IMR-90 (cell line): ENCODE measurements at places on chromosomes 1 and 21. TPM values are rescaled to one million over a fixed set of nuclear protein-coding genes. Genes with fewer than 3 reads are reported as not detected.
A peak's percentile ranks its signal among the peaks of the same experiment; 100 is the strongest.

The FAM177B gene
- total RNA-seq = not detected in 2 replicates

The TM2D1 gene
- total RNA-seq = 14.3 and 21.4 TPM in 2 replicates

DNA sequence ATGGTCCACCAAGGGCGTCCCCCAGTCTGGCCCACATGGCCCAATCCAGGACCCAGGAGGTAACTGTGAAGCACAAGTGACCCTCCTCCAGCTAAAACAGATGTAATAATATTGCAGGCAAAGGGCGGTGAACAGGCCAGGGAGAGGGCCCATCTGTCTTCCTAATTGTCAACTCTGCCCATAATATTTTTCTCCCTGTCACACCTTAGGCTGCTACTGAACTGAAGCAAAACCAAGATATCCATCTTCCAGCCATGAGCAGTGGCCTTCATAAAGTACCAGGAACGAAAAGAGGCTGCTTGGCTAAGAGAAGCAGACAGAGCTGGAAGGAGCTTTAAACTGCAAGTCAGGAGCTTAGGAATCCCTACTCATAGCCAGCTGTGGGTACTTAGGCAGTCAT is 3.1 kb downstream of the KANK4 start:
- H3K4me1 ChIP-seq = no peaks in the 10 kb centered on the region
- H3K4me3 ChIP-seq = no peak overlapping the region
- no peak overlapping the region for H3K27ac ChIP-seq
- no peak for DNase-seq
- H3K36me3 ChIP-seq = no peaks in the 10 kb centered on the region

The TSPAN1 gene
- 0.18 TPM in 1 of 2 replicates, not detected in the other for total RNA-seq

DNA sequence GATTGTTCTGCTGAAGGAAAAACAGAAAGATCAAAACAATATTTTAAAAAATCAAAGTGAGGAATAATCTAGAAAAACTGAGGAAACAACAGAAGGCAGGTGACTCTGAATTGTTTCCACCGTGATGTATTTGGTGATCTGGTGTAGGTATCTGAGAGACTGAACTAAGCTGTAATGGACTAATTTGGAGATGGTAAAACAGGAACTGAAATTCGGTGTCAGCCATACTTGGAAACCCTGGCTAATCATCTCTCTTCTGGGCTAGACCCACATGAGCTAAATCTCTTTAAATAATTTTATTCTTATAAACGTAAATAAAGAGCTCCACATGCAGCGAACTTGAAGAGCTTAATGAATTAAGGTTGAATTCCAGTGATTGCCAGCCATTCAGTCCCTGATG is 1226.1 kb downstream of the NCAM2 start:
- no peaks in the 10 kb centered on the region for H3K36me3 ChIP-seq
- no peak overlapping the region for H3K4me3 ChIP-seq
- no peak overlapping the region for H3K27ac ChIP-seq
- DNase-seq = no peak
- H3K27me3 ChIP-seq = no peaks in the 10 kb centered on the region

GRCh38 chr21:15631342-15631741 is 98.4 kb upstream of the USP25 start:
- no peak overlapping the region for H3K27ac ChIP-seq
- H3K36me3 ChIP-seq = no peaks in the 10 kb centered on the region
- peak; percentile 71 for DNase-seq
- H3K4me3 ChIP-seq = no peak overlapping the region

DNA sequence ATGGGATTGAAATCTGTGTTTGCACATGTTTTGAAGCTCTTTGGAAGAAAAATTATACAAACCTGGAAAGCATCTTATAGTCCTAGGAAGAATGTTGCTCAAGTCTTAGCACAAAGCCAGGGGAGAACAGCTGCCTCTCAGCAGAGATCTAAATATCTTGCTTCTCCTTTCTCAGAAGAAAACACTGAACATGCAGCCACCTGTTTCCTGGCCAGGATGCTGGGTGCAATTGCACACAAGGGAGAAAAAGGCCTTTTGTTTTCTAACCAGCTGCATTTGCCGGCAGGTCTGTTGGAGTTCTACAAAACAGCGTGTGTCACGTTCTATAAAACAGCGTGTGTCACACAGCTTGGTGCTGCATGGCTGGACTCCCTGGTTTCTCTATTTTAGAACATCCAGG is 259.6 kb upstream of the PLD5 start:
- no peak for DNase-seq
- H3K4me1 ChIP-seq = no peaks in the 10 kb centered on the region
- no peak overlapping the region for H3K4me3 ChIP-seq
- H3K27ac ChIP-seq = no peak overlapping the region
- H3K36me3 ChIP-seq = no peaks in the 10 kb centered on the region

- H3K36me3 ChIP-seq = no peaks in the 10 kb centered on the region
- no peak overlapping the region for H3K27ac ChIP-seq
- no peak for DNase-seq
- no peaks in the 10 kb centered on the region for H3K27me3 ChIP-seq
Observed at GRCh38 chr1:222424826-222425225, 123.1 kb downstream of the HHIPL2 start.

DNA sequence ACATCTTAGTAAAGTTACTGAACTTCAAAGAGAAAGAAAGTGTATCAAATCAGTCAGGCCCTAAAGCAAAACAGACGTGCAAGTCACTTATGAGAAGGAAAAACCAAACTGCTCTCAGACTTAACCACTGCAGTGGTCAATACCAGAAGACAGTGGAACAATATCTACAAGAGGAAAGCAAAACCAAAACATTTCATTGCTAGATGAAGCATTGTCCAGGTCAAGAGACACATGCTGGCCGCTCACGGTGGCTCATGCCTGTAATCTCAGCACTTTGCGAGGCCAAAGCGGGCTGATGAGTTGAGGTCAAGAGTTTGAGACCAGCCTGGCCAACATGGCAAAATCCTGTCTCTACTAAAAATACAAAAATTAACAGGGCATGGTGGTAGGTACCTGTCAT is 82.0 kb upstream of the MROH9 start:
- H3K4me3 ChIP-seq = no peak overlapping the region
- no peak overlapping the region for H3K27ac ChIP-seq
- no peaks in the 10 kb centered on the region for H3K27me3 ChIP-seq
- H3K4me1 ChIP-seq = no peaks in the 10 kb centered on the region
- no peak for DNase-seq

- no peaks in the 10 kb centered on the region for H3K36me3 ChIP-seq
- DNase-seq = no peak
- H3K27me3 ChIP-seq = peaks cover 2% of the 10 kb centered on the region
- no peak overlapping the region for H3K4me3 ChIP-seq
- H3K4me1 ChIP-seq = peaks cover 5% of the 10 kb centered on the region; the same call in 1 of the 2 replicates
Observed at GRCh38 chr1:222057162-222057561, 315.3 kb upstream of the DUSP10 start.

The CBR3 gene
- 12.8 and 13.4 TPM in 2 replicates for total RNA-seq
